CD4-positive, alpha-beta T cell treated with Interleukin-6 at 100 ng/mL for 8 hours (primary cell): ENCODE measurements at places on chromosomes 4 and X.

- no peak for DNase-seq
Observed at GRCh38 chrX:47091149-47091775, 13.0 kb downstream of the RGN start.

DNA sequence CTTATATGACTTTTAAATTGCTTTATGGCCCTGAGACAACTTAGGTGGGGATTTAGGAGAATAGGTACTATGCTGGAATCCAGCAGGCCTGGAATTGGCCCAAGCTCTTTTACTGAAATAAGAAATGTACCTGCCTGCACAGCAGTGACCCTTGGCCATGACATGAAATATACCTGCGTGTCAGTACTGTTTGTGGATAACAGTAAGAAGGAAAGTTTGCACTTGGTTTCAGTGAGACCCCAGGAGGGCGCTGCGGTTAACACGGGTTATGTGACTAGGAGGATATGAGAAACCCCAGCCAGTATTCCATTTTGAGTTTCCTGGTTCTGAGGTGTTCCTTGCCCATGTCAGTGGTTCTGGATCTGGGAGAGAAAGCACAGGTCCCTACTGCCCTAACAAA is 5.3 kb downstream of the MTM1 start:
- DNase-seq: no peak

DNA sequence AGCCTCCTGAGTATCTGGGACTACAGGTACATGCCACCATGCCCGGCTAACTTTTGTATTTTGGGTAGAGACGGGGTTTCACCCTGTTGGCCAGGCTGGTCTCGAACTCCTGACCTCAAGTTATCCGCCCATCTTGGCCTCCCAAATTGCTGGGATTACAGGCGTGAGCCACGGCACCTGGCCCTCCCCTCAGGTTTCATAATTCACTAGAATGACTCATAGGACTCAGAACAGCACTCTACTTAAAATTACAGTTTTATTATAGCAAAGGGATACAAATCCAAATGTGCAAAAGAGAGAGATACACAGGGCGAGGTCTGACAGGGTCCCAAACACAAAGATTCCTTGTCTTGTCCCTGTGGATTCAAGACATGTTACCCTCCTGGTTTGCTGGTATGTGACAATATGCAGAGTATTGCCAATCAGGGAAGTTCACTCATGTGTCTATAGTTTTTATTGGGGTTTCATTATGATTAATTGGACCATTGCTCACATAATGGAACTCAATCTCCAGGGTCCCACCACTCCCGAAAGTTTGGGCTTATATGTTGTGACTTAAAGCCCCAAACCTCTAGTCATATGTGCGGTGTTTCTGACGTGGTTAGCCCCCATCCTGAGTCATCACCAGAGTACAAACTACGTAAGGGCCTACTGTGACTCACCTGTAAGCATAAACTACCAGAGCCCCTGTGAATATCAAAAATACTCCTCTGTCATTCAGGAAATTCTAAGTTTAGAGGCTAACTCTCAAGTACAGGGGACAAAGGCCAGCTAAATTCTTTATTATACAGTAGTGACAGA is 5.2 kb downstream of the YIPF6 start:
- peak; percentile 22 for DNase-seq

DNA sequence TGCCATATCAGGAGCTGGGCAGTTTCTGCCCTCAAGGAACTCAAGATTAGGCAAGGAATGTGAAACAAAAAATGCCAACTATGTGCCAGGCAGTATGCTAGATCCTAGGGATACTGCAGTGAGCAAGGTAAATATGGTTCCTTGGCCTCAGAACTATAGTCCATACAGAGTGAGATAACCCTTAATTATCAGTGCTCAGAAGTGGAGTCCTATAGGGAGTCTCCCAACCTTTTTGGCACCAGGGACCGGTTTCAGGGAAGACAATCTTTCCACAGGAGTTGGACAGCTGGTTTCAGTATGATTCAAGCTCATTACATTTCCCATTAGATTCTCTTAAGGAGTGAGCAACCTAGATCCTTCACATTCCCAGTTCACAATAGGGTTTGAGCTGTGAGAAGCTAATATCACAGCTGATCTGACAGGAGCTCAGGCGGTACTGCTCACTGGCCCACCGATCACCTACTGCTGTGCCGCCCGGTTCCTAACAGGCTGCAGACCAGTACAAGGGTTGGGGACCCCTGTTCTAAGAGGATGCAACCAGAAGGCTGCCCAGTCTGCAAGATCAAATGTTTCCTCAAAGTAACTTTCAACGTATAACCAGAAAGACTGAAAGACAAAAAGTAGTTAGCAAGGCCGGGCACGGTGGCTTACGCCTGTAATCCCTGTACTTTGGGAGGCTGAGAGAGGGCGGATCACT is 1.7 kb upstream of the SRP72 start:
- no peak for DNase-seq

DNA sequence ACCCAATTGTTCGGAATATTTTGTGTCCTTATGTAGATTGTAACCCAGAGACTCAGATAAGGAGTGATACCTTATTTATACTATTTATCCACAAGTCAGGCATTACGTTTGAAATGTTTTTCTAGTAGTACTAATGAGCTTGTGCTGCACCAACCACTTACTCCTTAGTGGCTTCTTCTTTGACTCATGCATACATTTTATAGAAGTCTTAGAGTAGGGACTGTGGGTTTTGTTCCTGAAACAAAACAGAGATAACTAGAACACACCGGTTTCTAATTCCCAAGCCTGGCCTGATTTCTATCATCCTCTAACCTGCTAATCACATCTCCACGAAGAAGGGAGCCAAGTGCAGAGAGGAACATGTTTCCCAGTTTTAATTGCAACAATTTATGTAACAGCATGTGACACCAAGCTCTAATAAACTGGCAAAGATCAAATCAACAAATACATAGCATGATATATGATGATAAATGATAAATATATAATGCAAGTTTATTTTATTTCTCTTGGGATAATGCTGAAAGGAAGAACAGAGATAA is 32.3 kb downstream of the MGARP start:
- no peak for DNase-seq

DNA sequence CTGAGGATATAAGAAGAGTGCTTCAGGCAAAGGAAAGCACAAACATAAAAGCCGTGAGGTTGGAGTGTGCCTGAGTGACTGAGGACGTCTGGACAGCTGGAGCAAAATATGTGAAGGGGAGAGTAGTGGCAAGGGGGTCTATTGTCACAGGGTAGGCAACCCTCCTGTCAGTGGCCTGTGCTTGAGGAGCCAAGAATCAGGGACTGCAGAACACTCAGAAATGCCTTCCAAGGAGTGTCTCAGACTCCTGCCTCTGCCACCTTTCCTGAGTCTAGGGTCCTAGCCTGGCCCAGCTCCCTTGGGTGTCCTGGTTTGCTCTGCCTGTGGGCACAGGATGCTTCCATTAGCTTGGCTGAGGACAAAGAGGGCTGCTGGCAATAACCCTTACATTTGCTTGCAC is 152.5 kb upstream of the PJA1 start:
- no peak for DNase-seq
